ENCODE measurements at places on chromosomes 7 and 10. TPM values are rescaled to one million over a fixed set of nuclear protein-coding genes. Genes with fewer than 3 reads are reported as not detected.

ACBD7 gene
- total RNA-seq = 0.35 TPM

HSPA14 gene
- total RNA-seq = 13.0 TPM

ITGA8 gene
- not detected for total RNA-seq

PPP1R17 gene
- total RNA-seq = not detected

CCL24 gene
- total RNA-seq = not detected

ADRB1 gene
- total RNA-seq = 0.30 TPM

AEBP1 gene
- total RNA-seq = 28.4 TPM

PTN gene
- total RNA-seq = not detected

PON1 gene
- 0.73 TPM for total RNA-seq

DOCK1 gene
- 0.43 TPM for total RNA-seq

- DNase-seq = no peak
Observed at GRCh38 chr7:46292741-46293140, 371.7 kb upstream of the IGFBP3 start.

DNA sequence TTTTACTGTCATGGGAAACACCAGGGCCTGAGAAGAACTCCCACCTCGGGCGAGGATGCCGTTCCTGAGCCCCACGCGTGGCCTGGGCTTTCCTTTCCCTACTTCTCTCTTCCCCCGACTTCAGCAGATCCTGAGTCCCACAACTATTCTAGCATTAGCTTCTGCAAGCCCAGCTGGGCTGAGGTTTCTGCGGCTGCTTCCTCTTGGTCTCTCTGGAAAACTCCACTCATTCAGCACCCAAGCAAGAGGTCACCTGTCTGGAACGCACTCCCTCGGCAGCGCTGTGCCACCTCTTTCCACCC, 761 bp upstream of the DOCK1 start:
- no peak for DNase-seq

DNA sequence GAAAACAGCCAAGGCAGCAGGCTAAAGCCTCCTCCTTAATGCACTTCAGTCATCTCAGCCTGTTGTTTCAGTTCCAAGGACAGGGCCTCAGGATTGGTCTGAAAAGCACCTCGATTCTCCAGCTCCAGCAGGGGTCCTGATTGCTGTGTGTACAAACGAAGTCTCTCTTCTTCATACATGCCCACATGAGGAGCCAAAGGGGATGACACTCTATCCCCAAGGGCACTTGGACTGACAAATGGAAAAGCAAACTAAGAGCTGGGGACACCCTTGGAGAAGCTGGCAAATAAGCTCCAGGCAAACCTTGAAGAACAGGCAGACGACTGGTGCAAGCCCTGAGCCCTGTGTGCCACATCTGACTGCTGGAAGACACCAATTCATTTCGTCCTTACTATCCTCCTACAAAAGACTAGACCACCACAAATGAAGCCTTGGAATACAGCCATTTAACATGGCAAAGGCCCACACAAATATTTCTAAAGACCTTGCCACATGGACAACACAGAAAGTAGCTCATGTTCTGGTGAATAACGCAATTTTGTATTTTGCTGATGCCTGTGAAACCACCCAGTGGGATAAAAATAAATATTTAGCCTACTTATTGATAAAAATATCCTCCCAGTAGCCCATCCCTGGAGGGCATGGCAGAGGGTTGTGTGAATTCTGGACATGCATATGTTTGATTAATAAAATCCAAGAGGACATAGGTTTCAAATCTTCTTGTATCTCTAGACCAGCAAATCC, 61.9 kb downstream of the PARD3 start:
- DNase-seq = no peak

DNA sequence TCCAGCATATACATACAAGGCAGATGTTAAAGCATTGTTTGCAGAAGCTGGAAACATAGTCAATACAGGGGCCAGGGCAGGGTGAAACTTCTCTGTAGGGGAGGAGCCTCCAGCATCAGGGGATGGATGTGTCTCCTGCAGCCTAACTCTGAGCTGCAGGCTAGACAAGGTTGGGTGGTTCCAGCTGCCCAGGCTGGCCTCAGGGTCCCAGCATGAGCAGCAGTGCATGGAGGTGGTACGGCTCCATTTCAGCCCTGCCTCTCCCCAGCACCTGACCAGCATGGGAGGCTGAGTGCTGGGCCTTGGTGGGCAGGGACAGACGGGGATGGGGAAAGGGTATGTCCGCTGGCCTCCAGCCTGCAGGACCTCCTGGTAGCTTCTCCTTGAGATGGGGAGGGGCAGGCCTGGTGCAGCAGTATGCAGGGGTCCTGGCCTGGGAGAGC, 7.4 kb upstream of the TBRG4 start:
- DNase-seq = no peak

- no peak for DNase-seq
Observed at GRCh38 chr7:34457329-34457728, 200.7 kb upstream of the NPSR1 start.

GRCh38 chr7:44460325-44460724, 30.1 kb downstream of the NUDCD3 start:
- DNase-seq = peak; percentile 61

DNA sequence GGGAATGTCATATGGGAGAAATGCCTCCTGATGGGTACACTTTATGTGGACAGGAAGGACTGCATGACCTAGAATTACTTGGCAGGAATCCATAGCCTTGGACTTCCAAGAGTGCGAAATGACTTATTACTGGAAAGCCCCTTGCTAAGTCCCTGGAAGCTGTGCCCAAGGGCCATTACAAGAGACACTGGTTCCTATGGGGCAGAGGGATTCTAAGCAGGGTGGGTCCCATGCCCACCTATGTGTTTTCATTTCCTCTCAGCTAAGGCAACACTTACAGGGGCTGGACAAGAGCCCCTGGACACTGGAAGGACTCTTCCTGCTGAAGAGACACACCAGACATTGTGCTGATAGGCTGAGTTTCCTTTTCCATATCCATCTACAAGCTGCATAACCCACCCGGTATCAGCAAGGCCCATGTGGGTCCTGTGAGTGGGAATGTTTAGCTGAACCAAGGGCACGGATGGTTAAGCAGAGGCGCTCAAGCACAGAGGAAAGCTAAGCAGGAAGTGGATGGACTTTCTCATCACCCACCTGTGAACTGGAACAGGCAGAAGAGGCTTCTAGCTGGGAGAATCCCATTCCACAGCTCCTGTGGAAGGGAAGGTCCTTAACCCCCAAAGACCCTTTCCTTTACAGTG, 56.2 kb downstream of the XPNPEP1 start:
- no peak for DNase-seq

GRCh38 chr10:6141296-6142151, 52.7 kb downstream of the RBM17 start:
- DNase-seq = no peak

GRCh38 chr7:91634485-91635177, 245.9 kb downstream of the MTERF1 start:
- DNase-seq = no peak

- DNase-seq = no peak
Observed at GRCh38 chr10:93390306-93391090, 91.6 kb downstream of the MYOF start.

- DNase-seq = no peak
Observed at GRCh38 chr10:87935290-87936141, 72.1 kb downstream of the PTEN start.

GRCh38 chr7:125773113-125773785, 843.6 kb upstream of the POT1 start:
- no peak for DNase-seq

- no peak for DNase-seq
Observed at GRCh38 chr7:155665957-155666287, 21.5 kb downstream of the RBM33 start.

GRCh38 chr10:95941115-95941514, 33.3 kb downstream of the CC2D2B start:
- DNase-seq = no peak

DNA sequence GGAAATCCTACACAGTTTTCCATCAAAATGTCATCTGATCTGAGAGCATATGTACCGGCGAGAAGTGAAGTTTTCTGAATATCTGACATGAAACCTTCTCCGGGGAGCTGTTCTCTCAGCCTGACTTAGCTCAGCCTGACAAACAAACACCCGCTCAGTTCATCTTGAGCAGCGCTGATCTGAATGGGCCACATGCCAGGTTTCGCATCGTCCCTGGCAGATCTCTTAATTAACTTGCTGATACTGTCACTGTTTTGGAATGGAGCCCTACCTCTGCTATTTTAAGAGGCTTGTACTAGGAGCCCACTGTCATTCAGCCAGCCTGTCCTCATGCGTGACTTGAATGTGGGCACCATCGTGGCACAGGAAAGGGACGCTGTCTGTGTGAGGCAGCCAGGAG, 109.2 kb downstream of the STRA8 start:
- DNase-seq = no peak

DNA sequence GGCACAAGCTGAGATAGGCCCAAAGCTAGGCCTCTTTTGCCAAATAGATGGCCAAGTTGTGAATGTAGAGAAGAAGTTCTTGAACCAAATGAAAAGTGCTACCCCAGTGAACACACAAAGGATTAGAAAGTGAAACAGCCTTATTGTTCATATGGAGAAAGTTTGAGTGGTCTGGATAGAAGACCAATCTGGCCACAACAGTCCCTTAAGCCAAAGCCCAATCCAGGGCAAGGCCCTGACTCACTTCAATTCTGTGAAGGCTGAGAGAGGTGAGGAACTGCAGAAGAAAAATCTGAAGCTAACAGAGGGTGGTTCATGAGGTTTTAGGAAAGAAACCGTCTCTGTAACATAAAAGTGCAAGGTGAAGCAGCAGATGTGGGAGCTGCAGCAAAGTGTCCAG, 18.7 kb upstream of the ATP6V0A4 start:
- no peak for DNase-seq

DNA sequence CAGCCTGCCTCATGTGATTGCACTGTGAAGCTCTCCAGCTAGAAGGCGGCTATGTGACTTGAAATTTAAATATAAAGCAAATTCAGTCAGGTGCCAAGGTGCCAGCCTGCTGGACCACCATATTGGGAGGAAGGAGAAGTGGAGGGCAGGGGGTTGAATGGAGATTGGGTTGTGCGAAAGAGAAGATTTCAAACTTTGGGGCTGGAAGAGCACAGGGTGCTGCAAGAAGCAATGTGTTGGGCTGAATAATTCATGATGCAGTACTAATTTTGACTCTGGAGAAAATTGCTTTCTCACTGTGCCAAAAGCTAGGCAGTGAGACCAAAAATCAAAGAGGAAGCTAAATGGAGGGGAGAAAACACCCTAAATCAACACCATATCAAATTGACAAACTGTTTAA, 335.3 kb downstream of the NRG3 start:
- DNase-seq = no peak

GRCh38 chr10:126902157-126902556, 3.1 kb upstream of the DOCK1 start:
- no peak for DNase-seq

DNA sequence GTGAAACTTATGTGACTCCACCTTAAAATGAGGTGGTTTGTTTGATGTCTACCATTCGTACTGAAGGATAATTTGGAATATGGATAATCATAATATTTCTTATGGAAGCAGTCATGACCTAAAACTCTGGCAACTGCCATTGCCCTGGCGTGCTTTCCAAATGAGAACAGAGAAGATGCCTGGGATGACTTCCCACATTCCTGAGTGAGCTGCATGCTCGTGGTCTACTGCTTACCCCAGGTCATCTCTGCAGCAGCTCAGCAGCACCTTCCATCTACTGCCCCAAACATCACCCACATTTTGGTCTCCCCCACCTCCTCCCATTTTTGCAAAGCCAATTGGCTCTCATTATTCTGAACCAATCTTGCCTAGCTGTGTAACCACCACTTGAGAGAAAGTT, 40.1 kb downstream of the LYZL1 start:
- DNase-seq = no peak

- DNase-seq = no peak
Observed at GRCh38 chr10:117543225-117544003, 868 bp downstream of the EMX2 start.

DNA sequence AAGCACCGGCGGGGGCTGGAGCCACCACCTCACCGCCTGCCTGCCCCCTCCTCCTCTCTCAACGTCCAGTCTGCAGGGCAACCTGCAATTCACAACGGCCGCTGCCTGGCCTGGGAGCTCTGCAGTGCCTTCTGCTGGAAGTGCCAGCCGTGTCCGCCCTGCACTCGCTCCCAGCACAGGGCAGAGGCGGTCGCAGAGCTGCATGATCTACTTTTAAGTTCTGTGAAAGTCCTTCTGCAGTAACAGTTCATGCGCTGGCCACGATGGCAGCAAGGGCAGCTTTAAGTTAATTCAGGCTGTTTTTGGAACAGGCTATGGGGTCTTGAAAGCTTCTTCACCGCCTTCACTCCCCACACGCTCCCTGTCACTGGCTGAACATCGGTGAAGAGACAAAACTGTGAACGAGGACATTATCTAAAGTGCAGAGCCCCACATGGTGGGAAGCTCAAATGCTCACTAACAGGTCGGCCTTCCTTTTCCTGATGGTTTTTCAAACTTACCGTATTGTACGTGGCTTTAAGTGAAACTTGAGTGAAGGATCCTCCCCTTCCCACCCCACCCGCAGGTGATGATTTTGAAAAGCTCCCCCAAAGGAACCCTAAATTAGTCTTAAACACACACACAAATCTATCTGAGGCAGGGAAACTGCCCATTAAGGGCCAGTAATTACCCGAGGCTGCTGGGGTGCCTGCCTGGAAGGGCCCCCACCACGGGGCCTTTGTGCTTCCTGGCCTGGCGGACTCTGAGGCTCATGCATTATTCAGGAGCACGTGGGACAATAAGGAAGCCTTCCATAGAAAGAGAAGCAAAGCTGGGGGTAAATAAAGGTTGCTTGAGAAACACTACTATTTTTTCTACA, 504.3 kb downstream of the DNAJB6 start:
- DNase-seq = no peak

- peak; percentile 17 for DNase-seq
Observed at GRCh38 chr10:133453516-133454203, at the start of gene SCART1. SCART1 (plus strand) TSS chr10:133453945; CDS start chr10:133453998, 53 bp downstream.

DNA sequence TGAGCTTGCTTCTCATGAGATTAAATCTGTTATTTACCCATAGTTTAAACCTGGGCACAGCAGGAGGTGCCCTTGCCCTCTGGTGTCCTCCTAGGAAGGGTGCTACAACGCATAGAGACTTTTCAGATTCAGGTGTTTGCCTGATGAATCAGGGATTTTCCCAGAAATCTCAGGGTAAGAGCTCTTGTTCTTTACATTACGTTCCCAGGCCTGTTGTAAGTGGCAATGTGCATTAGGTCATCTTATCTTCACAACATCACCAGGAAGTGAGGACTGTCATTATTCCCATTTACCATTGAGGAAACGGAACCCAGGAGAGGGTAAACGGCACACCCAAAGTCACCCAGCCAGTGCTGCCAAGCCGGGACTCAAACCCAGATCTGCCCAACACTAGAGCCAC, 73.0 kb downstream of the NHLRC2 start:
- no peak for DNase-seq

GRCh38 chr10:16586358-16587138, 64.9 kb upstream of the C1QL3 start:
- no peak for DNase-seq

- no peak for DNase-seq
Observed at GRCh38 chr7:119900996-119901672, 371.8 kb upstream of the KCND2 start.

- peak; percentile 82 for DNase-seq
Observed at GRCh38 chr10:128125944-128126764, at the start of gene MKI67. MKI67 (minus strand) TSS chr10:128126423; CDS start chr10:128125667, 756 bp downstream.
